Astrocyte of the cerebellum (primary cell): ENCODE measurements at places on chromosomes 5 and 9.

GRCh38 chr9:94869415-94869843 is 142.9 kb downstream of the AOPEP start:
- DNase-seq, result no peak

- no peak for DNase-seq
Observed at GRCh38 chr9:36441966-36442365, 41.9 kb upstream of the RNF38 start.

GRCh38 chr9:108643731-108644510 is 211.9 kb downstream of the ACTL7B start:
- no peak for DNase-seq

GRCh38 chr9:126219166-126219565 is 107.5 kb upstream of the MVB12B start:
- no peak for DNase-seq

- DNase-seq, result no peak
Observed at GRCh38 chr9:96524045-96524444, 74.1 kb downstream of the HABP4 start.

- DNase-seq, result no peak
Observed at GRCh38 chr5:102815540-102816332, 60.6 kb downstream of the PAM start.

- DNase-seq, result no peak
Observed at GRCh38 chr5:107668154-107669095, 2.3 kb downstream of the EFNA5 start.

- no peak for DNase-seq
Observed at GRCh38 chr9:95645579-95645978, 128.8 kb upstream of the PTCH1 start.

GRCh38 chr5:56511326-56511841 is 278.3 kb upstream of the ANKRD55 start:
- DNase-seq, result no peak

DNA sequence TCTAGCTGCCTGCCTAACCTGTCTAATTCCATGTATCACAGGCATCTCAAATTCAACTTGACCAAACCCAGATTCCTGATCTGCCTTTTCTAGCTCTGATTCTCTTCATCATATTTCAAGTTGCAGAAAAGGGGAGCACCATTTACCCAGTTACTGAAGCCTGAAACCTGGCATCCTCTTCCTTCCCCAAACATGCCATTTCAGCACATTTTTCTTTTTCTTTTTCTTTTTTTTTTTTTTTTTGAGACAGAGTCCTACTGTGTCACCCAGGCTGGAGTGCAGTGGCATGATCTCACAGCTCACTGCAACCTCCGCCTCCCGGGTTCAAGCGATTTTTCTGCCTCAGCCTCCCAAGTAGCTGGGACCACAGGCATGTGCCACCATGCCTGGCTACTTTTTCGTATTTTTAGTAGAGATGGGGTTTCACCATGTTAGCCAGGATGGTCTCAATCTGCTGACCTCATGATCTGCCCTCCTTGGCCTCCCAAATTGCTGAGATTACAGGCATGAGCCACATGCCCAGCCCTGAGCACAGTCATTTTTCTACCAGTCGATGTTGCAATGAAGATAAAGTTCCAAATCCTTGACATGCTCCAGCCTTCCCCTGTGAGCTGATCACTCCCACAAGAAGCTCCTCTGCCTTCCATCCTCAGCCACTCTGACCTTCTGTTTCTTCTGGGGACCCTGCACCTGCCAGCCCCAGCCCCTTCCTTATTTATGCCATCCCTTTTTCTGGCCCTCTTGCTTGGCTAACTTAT is 32.2 kb downstream of the ACER2 start:
- no peak for DNase-seq

- DNase-seq, result peak; percentile 83
Observed at GRCh38 chr9:134670042-134670525, 28.5 kb downstream of the COL5A1 start.

DNA sequence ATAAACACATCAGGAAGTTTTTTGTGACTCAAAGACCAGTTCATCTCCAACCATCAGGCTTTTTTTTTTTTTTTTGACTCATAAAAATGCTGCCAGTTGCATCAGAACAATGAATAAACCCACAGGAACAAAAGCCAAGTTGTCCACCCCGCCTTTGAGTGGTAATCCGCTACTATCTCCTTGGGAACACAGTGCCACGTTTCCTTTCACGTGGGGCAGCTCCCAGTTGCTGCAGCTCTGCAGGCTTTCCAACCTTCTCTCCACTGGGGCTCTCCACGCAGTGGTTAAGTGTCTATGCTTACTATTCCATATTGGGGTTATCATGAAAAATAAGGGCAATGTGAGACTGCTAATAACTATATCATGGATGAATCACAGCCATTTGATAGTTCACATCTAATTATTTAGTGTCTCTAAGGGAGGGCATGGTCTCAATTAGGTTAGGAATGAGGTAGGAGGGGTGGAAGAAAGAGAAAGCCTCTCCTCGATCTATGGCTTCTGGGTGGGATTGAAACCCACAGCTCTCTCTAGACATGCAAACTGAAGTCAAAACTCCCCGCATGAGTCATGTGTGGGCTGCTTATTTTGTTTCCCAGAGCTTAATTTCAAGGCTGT is 55.8 kb upstream of the ACTBL2 start:
- no peak for DNase-seq

DNA sequence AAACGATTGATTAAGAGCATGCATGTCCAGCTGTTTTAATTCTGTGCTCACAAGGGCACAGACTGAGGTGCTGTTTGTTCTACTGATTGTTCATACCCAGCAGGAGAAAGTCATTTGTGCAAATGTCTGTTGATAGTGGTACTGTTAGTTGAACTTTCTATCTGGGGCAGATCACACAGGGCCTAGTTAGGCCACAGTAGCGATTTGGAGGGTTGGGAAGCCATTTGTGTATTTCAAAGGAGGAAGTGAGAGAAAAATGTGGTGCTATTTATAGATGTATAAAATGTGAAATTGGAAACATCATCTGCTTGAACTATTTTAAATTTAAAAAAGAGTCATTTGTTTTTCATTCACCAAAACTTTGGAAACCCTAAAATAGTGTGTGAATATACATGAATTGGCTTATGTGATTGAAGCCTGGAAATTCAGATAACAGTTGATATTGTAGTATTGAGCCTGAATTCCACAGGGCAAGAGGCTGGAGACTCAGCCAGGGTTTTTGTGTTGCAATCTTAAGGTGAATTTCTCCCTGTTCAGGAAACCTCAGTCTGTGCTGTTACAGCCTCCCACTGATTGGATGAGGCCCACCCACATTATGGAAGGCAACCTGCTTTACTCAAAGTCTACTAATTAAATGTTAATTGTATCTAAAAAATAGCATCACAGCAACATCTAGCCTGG is 162.0 kb upstream of the CDKN2B start:
- no peak for DNase-seq

- no peak for DNase-seq
Observed at GRCh38 chr5:161312882-161313281, 233.6 kb downstream of the GABRB2 start.

DNA sequence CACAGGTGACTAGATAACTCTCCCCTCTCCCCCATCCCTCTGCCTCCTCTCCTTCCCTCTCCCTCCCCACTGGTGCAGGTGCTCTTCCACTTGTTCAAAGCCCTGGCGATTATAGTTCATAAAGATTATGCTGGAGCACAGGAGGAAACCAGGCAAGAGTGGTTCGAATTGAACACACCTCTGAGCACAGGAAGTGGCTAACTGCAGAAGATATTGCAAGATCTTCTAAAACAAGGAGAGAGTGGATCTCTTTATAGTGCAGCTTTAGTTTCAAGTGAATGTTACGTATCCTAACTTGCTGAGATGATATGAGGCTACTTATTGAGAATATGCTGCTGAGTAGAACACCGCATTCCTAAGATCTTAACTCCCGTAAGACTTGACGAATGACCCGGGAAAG is 178.4 kb downstream of the GOLPH3 start:
- no peak for DNase-seq

DNA sequence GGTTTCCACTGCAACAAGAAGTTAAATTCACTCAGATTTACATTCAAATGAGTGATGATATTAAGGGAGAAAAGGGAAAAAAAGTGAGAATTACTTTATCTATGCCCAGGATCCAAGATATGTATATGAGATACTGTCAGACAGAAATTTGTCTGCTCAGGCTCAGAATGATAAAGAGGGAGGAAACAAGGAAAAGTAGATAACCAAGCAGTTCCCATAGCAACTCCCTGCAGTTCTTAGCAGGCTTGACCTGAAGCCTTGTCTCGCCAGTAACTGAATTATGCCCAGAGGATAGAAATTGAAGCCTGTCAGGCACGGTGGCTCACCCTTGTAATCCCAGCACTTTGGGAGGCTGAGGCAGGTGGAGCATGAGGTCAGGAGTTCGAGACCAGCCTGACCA is 304.4 kb downstream of the TLE1 start:
- DNase-seq, result no peak

- no peak for DNase-seq
Observed at GRCh38 chr9:5786370-5787127, 46.4 kb downstream of the ERMP1 start.

DNA sequence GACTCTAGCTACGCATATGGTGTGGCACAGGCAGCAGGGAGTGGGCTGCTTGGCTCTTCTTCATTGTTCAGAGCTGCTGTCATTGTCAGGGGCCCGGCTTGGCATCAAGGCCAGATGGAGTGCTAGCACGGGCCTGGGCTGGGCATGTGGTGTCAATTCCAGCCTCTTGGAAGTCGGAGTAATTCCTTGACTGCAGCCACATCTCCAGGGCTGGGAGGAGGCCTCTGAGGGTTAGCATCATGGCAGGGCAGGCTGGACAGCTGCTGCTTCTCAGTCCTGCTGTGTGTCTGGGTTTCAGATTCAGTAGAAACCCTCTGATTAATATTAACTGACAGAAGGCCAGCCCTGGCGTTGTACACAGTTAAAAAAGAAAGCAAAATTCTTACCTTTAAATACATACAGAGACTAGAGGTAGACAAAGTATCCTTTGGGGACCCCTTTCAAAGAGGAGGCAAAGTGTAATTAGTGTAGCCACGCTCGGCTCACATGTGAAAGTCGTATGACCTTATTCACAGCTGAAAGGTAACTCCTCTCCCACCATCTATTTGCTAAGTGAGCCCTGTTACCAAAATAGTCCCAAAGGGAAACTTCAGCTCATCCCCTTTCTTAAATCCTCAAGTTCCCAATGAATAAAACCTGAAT is 126.4 kb downstream of the DOCK2 start:
- no peak for DNase-seq

DNA sequence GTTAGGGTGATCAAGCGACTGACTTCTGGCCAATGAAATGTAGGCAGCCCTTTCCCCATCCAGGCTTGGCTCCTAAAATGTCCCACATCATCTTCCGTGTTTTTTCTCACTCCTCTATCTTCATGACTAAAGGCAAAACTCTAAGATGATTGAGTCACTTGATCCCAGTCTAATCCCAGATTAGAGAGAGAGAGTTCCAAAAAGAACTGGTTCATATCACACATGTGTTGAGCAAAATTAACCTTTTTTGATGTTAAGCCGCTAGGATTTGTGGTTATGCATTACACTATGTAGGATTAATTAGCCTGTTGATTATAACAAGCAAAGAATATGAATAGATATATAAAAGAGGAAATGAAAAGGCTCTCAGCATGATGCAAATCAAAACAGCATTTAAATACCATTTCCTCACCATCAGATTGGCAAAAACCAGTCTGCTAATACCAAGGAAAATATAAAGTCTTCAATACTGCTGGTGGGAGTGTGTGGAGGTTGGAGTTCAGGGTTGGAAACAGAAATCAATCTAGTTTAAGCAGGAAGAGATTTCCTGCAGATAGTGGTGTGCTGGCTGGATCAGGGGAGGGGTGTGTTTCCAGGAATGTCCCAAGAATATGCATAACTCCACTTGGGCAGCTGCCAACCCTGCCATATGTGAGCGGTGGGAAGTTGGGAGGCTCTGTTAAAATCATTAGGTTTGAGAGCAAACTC is 187.6 kb upstream of the S1PR3 start:
- no peak for DNase-seq

- DNase-seq, result no peak
Observed at GRCh38 chr5:1058083-1058945, 49.7 kb downstream of the NKD2 start.

DNA sequence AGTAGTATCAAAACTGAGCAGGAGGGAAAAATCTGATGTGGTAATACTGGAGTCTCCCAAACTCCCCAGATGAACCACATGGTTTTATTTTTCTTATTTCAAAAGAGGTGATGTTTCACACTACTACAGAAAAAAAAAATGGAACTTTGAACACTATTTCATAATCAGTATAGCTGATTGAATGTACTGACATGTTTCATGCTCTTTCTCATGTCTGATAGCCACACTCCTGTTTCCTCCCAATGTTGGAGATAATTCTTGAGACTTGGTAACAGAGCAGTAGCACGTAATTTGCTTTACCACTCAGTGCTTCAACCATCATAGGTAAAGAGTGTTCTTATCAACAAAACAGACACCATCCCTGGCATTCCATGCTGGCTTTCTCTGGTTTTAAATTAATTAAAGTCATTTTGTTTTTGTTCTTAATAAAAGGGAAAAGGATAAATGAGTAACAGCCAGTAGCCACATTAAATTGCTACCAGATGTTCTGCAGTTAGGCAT is 85.2 kb downstream of the MUSK start:
- no peak for DNase-seq

GRCh38 chr9:113501129-113501686 is 37.7 kb downstream of the RGS3 start:
- DNase-seq, result no peak

GRCh38 chr9:26413611-26414010 is 479.0 kb downstream of the CAAP1 start:
- DNase-seq, result no peak

DNA sequence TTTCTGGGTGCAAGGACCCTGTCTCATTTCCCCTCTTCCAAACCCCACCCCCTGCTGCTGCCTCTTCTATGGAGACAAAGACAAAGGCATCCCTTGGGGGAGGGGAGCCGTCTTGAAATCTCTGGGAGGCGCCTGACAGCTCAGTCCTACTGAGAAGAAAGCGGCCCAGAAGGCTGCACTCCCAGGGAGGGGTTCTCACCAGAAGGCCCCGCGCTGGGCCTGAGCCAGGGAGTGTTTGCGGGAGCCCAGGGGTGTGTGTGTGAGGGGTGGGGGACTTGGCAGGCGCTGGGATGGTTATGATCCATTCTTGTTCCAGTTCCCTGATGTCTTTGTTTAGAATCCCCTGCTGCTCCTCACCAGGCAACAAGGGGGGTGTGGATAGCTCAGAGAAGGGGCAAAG is 45.7 kb upstream of the ALDH1B1 start:
- no peak for DNase-seq

- DNase-seq, result peak; percentile 50
Observed at GRCh38 chr5:97735209-97735608, 552.2 kb upstream of the RIOK2 start.

- DNase-seq, result no peak
Observed at GRCh38 chr5:149820536-149821510, 90.7 kb downstream of the PPARGC1B start.
